ENCODE measurements at places on chromosomes 12 and 14.

GRCh38 chr12:53452159-53453077 is 516 bp downstream of the PCBP2 start:
- DNase-seq = peak; percentile 90

- peak; percentile 64 for DNase-seq
These were observed 15.3 kb upstream of the NUDT14 start for GRCh38 chr14:105196265-105196960.

DNA sequence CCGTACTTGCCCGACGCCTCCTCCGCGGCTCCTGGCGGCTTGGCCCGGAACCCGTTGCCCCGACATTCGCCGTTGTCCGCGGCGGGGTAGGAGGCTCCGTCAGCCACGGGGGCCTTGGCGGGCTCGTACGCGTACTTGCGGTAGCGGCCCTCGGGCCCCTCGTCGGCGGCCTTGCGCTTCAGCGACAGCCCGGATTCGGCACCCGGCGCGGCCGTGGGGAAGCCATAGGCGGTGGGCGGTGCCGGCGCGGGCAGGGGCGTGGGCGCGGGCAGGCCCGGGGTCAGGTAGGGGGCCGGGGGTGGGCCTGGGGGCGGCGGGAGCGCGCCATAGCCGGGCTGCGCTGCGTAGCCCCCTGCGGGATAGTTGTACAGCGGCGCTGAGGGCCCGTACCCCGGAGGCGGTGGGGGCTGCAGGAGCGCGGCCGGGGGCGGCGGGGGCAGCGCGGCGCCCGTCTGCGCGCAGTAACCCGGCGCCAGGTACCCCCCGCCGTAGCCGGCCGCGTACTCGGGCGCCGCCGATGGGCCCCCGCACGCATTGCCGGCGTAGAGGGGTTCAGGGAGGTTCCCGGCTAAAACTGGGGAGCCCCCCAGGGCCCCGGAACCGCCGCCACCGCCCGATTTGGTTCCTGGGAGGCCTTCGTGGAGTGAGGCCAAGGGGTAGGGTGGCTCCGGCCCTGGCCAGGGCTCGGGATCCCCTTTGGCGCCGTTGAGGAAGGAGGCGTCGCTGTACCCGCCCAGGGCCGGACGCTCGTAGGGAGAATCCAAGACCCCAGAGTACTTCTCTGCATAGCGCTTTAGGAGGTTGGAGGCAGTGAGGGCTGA is 26.9 kb downstream of the FIGNL2 start:
- DNase-seq = peak; percentile 38

DNA sequence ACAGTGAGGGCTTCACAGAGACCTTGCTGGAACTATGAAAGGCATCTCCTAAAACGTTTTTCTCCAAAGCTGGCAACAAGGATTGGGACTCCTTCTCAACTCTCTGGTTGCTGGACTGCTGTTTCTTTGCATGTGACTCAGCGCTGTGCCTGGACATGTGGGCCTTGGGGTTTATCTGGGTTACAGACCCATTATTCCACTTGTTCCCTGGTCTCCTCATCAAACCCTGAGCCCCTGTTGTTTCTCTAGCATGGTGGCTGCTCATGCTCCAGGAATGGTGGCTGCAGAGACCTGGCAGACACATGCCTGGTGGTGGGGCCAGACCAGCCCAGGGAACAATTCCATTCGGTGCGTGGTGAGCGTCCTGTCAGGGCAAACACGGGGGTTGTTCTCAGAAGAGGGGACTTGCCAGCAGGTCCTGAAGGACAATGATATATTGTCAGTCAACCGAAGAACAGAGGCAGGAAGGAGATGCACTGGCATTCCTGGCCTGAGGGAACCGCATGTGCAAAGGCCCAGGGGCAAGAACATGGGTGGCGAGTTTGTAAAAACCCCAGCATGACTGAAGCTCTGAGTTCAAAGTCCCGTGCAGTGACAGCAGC is 320.1 kb upstream of the RTL1 start:
- DNase-seq = no peak

GRCh38 chr14:38253676-38254075 is 2.2 kb downstream of the CLEC14A start:
- DNase-seq = no peak

DNA sequence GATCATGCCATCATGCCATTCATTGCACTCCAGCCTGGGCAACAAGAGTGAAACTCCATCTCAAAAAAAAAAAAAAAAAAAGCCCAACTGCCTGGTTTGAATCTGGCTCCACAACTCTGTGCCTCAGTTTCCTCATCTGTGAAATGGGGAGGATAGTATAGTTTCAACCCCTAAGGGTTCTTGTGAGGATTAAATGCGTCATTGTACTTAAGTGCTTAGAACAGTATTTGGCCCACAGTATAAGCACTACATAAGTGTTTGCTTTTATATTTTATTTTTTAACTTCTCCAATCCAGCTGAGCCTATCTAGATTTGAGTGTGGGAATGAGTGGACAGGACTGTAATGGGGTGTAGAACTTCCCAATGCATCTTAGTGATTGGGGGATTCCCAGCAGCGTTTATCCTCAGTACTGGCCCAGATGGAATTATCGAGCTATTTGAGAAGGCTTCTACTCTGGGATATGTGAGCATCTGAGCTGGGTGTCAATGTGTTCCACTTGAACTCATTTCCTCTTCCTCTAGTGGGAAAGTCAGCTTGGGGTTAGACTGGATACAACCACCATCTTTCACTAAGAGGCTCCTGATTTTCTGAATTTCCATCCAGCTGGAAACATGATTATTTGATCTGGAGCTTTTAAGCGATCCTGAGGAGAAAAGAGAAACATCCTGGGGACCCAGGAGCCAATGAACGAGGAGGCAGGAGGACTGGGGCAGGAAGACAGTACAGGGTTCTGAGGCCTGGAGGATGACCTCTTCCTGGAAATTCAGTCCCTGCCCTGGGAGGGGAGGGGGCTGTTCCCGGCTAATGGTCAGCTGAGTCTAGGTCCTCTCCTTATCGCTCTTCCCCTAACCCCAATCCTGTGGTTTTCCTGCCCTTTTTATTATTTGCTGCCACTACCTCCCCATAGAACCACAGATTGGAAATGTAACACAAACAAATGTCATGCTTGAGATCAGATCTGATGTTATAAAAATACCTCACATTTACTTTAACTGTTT is 9.3 kb upstream of the ESPL1 start:
- DNase-seq = no peak

DNA sequence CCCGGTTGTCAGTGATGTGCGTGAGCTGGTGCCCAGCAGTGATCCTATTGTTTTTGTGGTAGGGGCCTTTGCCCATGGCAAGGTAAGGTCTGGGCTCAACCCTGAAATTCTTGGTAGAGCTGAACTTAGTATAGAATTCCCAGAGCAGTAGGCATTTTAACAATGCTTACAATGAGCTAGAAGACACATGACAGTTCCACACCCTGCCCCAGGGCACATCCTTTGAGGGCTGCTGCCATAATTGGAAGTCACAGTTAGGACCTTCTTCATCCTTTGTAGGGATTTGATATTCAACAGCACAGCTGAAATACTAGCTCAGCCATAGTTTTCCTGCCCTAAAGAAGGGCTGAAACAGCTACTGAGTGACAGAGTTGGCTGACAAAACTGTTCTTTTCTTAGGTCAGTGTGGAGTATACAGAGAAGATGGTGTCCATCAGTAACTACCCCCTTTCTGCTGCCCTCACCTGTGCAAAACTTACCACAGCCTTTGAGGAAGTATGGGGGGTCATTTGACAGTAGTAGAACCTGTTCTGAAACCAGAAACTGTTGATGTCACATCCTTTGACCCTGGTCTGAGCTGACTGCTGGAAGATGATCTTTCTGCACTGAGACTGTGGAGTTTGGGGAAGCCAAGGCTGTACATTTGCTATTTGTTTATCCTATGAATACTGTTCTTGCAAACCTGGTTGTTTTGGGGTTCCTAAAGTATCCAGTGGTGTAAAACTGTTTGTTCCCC is 4.8 kb downstream of the EMG1 start:
- DNase-seq = no peak

DNA sequence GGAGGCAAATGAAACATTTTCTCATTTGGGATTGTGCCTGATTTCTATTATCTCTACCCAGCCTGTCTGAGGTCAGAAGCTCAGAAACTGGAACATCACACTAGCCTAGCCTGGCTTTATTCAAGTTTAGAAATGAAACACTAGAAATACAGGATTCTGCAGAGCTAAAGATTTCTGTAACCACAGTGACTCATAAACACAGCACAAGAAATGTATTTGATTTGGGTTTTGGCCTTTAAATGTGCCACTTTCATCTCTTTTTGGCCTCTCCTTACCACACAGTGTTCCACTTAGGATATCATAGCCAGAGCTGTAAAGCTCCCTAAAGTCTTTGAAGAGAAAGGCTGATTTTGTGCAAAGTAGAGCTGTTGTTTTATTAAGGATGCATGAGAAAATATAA is 307.5 kb downstream of the EMP1 start:
- DNase-seq = no peak

DNA sequence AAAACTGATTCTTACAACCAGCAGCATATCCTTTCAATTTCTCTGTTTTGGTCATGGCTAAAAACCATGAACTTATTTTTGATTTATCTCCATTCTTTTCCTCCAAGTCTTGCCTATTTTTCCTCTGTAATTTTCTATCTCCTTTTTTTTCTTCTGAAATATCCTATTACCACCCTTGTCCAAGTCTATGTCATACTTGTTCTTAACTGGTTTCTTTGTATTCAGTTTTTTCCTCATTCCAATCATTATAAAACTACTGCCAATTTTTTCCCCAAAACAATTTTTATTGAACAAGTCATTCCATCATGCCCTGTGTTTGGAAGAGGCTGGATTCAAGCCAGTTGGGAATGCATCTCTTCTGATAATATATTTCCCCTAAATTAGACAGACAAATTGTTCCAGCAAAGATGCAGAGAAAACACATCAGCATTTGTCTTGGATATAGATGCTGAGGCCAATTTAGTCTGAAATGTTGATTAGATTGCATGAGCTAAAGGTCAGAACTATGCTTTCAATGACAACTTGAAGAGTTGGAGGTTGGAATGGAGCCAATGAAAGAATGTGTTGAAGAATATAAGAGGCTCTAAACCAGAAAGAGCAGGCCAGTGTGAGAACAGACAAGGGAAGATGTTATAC is 30.7 kb downstream of the OTOGL start:
- no peak for DNase-seq

- no peak for DNase-seq
These were observed 50.2 kb downstream of the TRAFD1 start for GRCh38 chr12:112175361-112176155.

GRCh38 chr14:105536691-105537579 is 10.6 kb downstream of the TMEM121 start:
- no peak for DNase-seq

- no peak for DNase-seq
These were observed 91.1 kb upstream of the SLC38A4 start for GRCh38 chr12:46916796-46917419.

DNA sequence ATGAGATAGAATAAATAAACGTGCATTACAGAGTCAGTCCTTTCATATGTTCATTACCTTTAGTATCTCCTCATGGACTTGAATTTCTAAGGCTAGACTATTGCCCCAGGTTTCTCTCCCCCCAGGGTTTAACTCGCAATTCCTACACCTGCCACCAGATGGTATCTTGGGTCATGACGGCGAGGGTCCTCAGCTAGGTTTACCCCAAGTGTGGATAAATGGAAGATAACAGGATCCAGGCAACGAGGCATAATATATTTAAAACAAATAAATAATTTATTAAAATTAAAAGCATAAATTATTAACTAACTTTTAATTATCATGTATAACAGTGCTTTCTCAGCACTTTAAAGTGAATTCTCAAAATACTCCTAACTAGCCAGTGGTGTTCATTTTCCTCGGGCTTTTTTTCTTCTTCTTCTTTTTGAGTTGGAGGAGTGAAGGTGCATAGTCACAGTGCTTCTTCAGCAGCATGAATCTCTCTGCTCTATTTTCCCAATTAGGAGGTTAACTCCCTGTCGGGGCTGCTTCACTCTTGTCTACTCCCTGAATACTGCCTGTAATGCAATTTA is 243.5 kb upstream of the CAND1 start:
- DNase-seq = peak; percentile 67

DNA sequence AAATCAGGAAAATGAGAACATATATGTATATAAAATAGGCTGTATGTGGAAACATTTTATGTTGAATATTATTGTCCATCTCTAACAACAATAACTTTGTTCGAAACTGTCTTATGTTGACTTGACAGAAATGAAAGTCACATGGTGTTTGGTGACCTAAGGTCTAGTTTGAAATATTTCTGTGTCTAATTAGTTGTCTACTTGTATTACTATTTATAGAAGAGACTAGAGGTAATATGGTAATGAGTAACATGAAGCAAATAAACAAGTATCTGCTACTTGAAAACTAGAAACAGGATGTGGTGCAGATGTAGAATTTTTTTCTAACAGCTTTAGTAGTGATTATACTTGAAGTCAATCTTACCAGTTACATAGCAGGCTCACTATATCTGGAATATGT is 3.9 kb downstream of the GPHN start:
- no peak for DNase-seq

GRCh38 chr12:121087467-121088194 is 45.0 kb upstream of the P2RX7 start:
- DNase-seq = no peak

DNA sequence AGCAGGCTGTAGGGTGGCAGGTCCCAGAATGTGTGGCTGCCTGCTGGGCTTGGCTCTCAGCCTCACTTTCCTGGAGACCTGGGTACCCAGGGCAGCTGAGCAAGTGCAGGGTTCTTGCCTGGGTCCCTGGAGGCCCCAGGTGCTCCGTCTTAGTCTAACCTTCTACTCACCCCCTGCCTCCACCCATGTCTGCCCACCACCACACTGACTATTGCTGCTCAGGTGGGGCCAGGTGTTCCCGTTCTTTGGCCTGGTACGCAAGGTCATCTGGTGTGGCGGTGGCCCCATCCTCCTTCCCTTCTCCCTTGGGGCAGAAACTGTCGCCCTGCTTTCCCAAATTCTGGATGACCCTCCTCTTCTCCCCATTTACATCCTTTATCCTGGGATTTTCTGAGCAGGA is 319.9 kb downstream of the TMEM121 start:
- DNase-seq = no peak

GRCh38 chr12:14931359-14931758 is 7.0 kb downstream of the ERP27 start:
- DNase-seq = no peak

GRCh38 chr12:77772676-77773298 is 57.9 kb upstream of the NAV3 start:
- DNase-seq = no peak

GRCh38 chr12:132484183-132484890 is 5.6 kb upstream of the FBRSL1 start:
- no peak for DNase-seq

GRCh38 chr12:7369274-7369729 is 65.4 kb downstream of the ACSM4 start:
- no peak for DNase-seq

DNA sequence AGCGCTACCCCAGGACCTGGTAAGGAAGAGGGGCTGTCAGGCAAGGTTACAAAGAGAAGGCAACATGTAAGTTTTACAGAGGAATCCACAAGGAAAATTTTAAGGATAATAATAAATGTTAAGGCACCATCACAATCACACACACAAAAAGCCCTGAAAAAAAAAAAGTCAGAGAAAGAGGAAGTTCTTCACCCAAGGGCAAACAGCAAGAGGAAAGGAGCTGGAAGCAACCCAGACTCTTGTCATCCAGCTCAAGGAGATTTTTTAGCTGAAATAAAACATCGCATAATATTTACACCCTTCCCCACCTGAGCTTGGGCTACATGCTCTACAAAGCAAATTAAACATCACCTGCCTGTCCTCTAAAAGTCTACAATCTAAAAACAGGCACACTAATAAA is 9.5 kb downstream of the SPTB start:
- no peak for DNase-seq

GRCh38 chr12:132924356-132924755 is 31.8 kb downstream of the ZNF605 start:
- DNase-seq = no peak

- no peak for DNase-seq
These were observed 373.1 kb downstream of the SOX5 start for GRCh38 chr12:23576372-23576771.

Data from nephron progenitor cell (in vitro differentiated cells).